Motor neuron (in vitro differentiated cells): ENCODE measurements at places on chromosomes 13 and 19. TPM values are rescaled to one million over a fixed set of nuclear protein-coding genes. Genes with fewer than 3 reads are reported as not detected.

- no peak for ATAC-seq
These were observed 820 bp downstream of the EID2 start for GRCh38 chr19:39539165-39539517.

RASGRP4 gene
- total RNA-seq, result 0.26 and 0.66 TPM in 2 replicates

DNA sequence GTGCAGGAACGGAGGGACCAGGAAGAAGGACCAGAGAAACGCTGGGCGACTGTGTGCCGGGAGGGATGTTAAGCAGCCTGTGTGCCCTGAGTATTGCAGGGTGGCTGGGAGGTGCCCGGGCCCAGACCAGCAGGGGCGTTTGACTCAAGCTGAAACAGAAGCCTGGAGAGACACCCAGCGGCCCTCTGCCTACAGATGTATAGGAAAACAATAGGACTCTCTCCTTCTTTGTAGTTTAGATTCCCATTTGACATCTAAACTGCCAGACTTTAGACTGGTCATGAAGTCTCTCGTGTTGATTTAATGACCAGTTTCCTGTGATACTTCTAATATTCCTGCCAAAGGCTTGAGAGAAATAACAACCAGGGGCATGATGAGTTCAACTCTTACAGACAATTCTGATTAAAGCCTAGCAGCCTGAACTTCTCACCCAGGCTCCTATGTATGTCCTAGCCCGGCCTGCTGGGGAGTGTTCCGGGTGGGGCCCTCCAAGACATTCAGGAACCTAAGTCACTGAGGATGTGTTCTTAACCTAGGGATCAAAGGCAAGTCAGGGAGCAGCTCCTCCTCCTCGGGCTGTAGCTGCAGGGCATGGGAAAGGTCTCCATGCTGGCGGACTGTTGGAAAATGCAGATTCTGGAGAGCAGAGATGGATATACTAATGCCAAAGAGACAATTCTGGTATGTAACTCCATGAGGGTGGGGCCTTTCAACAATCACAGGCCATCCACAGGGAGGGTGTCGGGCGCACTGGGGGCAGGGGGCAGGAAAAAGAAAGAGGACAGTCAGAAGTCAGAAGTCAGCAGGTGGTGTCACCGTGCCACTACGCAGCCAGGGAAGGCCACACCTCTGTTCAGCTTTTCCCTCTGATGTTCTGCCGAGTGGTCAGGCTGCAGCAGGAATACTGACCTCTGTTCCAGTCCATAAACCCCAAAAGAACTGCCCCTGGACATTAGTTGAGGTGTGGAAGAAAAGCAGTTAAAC is 131.8 kb downstream of the STARD13 start:
- ATAC-seq, result no peak

- ATAC-seq, result no peak
These were observed 62.4 kb upstream of the KLHL1 start for GRCh38 chr13:70170689-70171088.

DNA sequence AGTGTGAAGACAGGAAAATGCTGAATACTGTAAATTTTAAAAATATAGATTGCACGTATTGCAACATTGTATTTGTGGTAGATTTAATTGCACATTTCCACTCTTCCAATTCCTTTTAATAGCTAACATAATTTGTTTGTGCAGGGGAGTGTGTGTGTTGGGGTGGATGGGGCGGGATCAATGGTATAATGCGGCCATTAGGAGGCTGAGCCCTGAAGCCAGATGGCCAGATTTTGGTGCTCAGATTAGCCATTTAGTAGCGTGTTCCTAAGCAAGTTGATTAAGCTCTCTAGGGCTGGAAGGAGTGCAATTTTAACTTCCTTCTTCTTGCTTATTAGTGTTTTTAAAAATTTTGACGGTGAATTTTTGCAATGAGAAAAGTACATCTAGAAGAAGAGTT is 5.8 kb downstream of the OXGR1 start:
- ATAC-seq, result no peak

CEACAM16 gene
- total RNA-seq, result not detected in 2 replicates

- ATAC-seq, result no peak
These were observed 62.1 kb upstream of the TPM4 start for GRCh38 chr19:16013851-16014840.

DNA sequence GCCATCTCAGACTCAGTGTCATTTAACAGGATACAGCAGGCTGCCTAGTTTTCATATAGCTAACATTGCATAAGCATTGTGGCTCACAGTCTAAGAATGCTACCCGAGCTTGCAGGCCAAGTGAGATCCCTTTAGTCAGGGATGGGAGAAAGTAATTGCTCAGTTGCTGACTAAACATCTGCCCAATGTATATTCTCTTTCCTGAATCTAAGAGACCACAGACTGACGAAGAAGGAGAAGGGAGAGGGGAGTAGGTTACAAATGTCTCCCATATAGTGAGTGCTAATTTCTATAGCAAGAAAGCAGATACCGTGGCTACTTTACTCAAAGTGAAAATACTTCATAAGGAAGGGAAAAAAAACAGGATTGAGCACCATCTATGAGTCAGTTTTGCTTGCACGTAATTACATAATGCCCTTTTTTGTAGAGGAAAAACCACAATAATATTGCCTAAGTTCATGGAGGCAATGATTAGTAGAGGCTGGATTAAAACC is 453.9 kb downstream of the COG6 start:
- ATAC-seq, result peak; percentile 90

GRCh38 chr13:31923134-31923763 is 108.3 kb upstream of the FRY start:
- no peak for ATAC-seq

DNA sequence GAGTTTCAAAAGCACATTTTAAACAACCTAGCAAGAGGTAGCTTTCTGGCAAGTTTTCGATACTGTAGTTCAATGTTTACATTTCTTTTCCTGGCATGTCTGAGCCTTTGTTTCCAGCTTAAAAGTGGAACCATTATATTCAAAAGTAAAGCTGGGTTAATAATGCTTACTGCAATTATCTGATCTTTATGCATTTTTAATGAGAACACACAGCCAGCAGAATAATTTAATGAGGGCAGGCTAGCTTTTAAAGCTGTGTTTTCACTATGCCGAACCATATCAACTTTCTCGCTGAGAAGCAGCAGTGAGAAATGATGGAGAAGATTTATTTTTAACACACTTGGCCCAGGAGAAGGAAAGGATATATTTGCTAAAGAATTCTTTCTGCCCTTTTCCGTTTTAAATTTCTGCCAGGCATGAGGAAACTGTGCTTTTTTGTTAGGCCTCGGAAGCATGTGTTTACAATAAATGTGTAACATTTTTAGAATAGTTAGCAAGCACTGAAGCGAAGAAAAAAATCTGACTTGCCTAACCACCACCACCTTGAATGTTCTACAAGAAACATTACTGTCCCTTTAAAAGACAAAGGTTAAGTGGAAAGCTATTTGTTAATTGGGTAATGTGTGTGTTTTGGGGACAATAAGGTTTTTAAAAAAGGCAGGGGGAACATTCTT is 1.0 kb downstream of the MBNL2 start:
- ATAC-seq, result no peak

- no peak for ATAC-seq
These were observed 621.1 kb upstream of the KLHL1 start for GRCh38 chr13:70729369-70729768.

OR10H2 gene
- not detected in 2 replicates for total RNA-seq

- no peak for ATAC-seq
These were observed 4.7 kb downstream of the TEX30 start for GRCh38 chr13:102768909-102769308.

DNA sequence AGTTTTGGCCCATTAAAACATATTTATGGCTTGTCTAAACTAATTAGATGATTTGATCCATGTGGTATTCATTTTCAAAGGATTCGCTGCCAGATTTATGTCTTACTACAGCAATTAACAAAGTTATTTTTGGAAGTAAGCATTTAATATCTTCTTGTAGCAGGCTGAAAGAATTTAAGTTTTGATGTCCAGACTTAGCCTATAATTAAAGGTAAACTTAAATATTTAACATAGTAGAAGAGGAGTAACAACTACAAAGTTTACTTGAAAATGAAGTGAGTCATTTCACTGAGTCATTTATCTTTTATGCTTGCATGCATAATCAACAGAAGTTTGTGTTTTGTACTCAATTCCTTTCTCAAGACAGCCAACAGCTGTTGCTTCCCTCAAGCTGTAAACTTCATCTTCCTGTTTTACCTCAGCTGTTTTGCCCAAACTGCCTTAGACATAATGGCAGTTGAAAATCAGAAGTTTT is 58.1 kb downstream of the EDNRB start:
- ATAC-seq, result peak; percentile 98

GRCh38 chr19:56269348-56269747 is 3.2 kb upstream of the EDDM13 start:
- ATAC-seq, result no peak

ZNF575 gene
- total RNA-seq, result 0.71 and 1.1 TPM in 2 replicates

DNA sequence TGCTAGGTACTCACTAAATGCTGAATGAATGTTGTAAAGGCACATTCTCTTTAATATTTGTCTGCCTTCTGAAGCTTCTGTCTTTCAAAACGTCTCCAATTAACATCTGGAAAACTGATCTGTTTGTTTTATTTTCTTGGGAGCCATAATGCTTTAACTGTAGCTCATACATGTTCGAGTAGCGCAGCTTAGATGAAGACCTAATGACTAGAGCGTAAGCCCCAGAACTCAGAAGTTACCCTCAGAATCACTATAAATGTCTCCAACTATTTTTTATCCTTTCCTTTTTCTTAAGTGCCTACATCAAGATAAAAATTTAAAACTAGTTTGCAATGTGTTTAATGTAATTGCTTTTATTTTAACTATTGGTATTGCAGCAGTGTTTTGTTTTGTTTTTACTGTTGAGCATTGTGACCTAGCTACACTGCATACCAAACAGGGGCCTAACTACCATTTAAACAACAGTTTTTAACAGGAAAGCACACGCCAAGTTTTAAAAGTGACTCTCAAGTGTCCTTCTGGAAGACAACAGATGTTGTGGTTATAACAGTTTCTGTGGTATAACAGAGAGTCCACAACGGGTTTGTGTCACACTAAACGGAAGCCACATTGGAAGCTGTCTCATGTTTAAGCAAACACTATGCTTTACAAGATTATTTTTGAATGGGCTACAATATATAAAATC is 42.0 kb downstream of the MRPL57 start:
- ATAC-seq, result no peak

GRCh38 chr13:89496478-89496877 is 1825.3 kb downstream of the SLITRK5 start:
- ATAC-seq, result no peak

CASP14 gene
- 0.23 and 0.38 TPM in 2 replicates for total RNA-seq

GFY gene
- total RNA-seq, result not detected in 2 replicates

GRCh38 chr13:96490496-96490989 is 400.6 kb downstream of the HS6ST3 start:
- ATAC-seq, result peak; percentile 64

SULT2B1 gene
- 1.3 and 1.9 TPM in 2 replicates for total RNA-seq

- ATAC-seq, result no peak
These were observed 20.4 kb downstream of the MISP start for GRCh38 chr19:771332-771785.

CATSPERD gene
- total RNA-seq, result not detected in 2 replicates

GRCh38 chr19:38262585-38263268 is 1.6 kb upstream of the SPINT2 start:
- ATAC-seq, result no peak

DNA sequence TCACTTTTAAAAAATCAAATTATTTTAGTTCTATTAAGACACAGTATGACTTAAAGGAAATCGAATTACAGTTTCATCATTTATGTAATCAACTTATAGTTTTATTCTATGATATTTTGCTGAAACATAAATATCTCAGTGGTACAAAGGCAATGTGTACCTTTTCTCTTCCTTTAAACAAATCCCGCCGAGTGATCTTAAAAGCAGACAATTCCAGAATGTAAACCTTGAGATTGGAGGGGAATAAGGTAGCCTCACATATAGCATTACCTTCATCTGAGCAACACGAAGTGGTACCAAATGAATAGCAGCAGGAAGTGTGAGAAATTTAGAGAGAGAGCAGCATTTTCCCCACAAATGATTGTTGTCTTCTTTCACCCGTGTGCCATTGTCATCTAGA is 842.2 kb upstream of the GPC6 start:
- no peak for ATAC-seq

ZNF566 gene
- 19.1 and 19.4 TPM in 2 replicates for total RNA-seq

DNA sequence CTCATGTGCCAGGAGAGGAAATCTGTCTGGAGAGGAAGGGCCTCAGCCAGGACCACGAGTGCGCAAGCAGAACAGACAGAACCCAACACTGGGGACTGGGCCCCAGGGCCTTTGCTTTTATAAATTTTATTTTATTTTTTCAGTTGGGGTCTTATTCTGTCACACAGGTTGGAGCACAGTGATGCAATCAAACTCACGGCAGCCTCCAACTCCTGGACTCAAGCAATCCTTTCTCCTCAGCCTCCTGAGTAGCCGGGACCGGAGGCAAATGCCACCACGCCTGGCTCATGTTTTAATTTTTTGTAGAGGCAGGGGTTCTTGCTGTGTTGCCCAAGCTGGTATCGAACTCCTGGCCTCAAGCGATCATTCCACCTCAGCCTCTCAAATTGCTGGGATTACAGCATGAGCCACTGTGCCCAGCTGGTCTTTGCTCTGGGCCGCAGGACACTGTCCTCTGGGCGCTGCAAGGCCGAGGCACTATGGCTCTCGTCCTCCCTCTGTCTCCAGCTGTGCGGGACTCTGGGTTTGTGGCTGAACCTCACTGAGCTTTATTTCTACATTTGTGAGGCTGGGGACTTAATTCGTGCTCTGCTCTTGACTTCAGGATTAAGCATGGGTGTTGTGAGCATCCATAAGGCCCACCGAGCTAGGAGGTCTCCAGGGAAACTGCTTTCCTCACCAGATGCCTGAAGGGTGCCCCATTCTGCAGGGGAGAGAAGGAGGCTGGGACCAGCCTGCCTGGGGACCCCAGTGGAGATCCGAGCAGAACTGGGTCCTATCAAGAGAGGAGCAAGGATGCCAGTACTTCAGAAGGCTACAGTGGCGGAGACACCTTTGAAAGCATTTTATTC is 144.2 kb upstream of the VSTM2B start:
- ATAC-seq, result no peak

- ATAC-seq, result peak; percentile 85
These were observed 321.8 kb upstream of the NBEA start for GRCh38 chr13:34620074-34620850.

PABPC3 gene
- total RNA-seq, result 0.22 and 0.31 TPM in 2 replicates

- ATAC-seq, result no peak
These were observed 234.1 kb downstream of the TUBA3C start for GRCh38 chr13:18947376-18947977.

SLITRK6 gene
- total RNA-seq, result 1.1 and 2.6 TPM in 2 replicates

DNA sequence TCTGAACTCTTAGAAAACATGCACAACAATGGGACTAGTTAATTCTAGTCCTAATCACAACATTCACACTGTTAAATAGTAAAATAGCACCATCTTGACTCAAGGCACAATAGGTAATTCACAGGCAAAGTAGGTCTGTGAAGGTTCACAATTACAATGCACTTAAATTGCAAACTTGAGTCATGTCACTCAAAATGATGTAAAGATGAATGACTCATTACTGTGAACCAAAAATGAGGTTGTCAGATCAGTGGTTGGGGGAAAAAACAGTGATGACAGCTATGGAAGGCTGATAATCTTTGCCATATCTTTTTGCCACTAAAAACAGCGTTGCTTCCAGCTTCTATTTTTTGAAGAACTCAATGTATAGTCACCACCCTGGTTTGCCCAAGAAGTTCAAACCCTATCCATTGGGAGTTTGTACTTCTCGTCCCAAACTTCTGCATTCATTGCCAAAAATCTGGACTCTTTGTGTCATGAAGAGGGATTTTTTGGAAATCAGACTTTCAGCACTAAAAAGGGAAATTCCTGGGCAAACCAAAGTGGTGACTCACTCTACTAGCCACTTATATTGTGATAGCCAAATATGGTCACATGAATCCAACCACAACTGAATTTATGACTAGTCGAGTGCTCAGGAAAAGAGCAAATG is 200.9 kb upstream of the TMTC4 start:
- no peak for ATAC-seq

- ATAC-seq, result no peak
These were observed 303.6 kb upstream of the PRR20A start for GRCh38 chr13:56837161-56837560.
